ENCODE measurements at places on chromosomes 7 and 10.

DNA sequence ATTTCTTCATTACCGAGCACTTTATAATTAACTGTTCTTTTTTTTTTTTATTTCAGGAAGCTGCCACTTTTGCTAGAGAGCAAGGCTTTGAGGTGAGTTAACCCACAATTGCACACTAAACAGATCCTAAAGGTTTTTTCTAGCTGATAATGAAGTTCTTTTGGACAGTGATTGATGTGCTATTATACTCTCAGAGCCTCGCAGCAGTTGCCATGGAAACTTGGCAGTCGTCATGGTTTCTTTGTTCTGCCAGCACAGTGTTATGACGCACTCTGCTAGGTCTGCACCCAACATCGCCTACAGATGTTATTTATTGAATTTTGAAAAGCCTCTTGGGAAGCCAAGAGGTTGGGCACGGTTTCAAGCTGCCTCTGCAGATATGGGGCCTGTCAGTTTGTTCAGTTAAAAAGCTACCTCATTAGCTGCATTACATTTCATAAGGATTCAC, 237.2 kb upstream of the KAT6B start:
- DNase-seq, result peak; percentile 88

- DNase-seq, result no peak
These were observed 140.5 kb downstream of the PRKAG2 start for GRCh38 chr7:151736403-151736909.

- DNase-seq, result no peak
These were observed 80.0 kb upstream of the STEAP1B start for GRCh38 chr7:22579961-22580360.

DNA sequence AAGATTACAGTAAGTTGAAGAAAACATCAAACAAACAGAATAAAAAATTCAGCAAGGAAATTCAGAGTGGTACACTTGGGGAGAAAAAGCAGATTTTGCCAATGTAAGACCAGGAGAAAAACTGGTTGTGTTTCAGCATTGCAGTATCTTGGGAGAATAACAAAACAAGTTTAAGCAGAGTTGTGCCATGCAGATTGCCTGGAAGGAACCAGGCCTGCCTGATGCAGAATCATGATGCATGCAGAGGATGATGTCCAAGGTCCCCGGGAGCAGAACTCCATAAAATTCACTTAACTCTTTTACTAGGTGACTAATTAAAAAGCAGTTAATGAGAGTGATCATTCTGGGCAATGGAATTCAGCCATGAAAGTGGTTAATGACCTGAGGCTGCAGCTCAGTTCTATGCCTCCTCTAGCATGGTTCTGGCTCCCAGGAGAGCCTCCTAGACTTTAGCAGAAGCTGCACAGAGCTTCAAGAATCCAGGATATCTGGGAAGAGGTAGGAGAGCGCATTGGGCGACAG, 379.7 kb upstream of the C7orf33 start:
- no peak for DNase-seq

DNA sequence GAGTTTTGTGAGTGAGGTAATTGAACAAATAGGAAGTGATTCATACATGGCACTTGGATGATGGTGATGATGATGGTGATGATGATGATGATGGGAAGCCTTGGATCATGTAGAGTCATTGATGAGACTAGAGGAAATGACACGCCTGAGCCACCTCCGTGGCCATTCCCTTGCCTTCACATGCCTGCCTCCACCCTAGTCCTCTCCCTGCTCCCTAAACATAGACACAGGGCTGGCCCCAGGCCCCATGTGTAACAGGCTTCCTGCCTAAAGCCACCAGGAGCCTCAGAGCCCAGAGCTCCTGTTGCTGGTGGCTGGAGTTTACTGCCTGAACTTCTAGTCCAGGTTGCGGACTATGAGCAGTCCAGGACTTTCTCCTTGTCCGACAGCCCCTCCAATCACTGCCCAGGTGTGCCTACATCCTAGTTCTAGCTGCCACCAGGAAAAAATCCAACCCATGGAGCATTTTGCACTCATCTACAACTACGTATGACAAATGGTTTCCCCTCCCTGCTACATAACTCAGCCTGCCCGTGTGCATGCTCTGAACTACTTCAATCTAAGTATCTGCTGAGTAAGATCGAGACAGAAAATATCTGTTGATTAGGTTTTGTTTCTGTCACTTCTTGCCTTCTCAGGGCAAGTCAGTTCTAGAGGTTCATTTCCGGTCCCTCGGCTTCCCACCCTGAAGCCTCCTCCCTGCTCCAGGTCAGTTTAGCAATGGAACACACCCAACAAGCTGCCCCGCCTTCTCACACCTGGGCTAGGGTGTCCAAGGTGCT, 35.5 kb upstream of the KDM7A start:
- DNase-seq, result no peak

DNA sequence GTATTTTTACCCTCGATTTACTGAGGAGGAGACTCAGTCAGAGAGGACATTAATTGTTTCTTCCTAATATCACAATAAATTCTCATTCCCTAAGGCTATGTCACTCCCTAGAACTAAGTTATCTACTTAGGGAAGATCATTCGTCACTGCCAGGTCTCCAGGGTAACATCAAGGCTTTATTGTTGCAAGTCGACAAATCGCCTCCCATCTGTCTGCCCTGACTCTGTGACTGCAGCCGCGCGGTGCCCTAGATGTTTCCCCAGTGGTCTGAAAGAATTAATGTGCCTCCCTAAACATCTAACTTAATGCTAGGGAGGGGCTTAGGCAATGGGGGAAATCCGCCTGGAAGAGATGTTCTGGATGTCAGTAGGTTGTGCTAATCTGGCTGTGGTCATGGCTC, 558.8 kb upstream of the C7orf33 start:
- no peak for DNase-seq

GRCh38 chr7:118583641-118584040, 359.1 kb downstream of the ANKRD7 start:
- DNase-seq, result no peak

GRCh38 chr7:117674617-117675016, 194.8 kb downstream of the CFTR start:
- DNase-seq, result no peak

DNA sequence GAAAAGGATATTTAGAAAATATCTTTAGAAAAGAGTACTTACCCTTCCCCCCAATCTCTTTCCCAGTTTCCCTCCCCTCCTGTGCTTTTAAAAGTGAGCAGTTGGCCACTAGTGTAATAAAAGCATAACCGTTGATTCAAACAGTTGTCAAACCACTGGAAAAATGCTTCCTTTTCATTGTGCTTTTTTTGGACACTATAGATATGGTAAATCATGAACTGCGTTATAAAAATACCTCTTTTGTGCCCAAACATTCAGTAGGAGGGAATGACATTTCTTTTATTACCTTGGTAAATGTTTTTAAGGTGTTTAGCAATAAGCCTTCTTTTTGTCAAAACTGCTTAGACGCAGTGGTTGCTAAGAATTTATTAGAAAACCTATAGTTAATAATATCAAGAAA, 232.4 kb downstream of the SLC25A13 start:
- no peak for DNase-seq

DNA sequence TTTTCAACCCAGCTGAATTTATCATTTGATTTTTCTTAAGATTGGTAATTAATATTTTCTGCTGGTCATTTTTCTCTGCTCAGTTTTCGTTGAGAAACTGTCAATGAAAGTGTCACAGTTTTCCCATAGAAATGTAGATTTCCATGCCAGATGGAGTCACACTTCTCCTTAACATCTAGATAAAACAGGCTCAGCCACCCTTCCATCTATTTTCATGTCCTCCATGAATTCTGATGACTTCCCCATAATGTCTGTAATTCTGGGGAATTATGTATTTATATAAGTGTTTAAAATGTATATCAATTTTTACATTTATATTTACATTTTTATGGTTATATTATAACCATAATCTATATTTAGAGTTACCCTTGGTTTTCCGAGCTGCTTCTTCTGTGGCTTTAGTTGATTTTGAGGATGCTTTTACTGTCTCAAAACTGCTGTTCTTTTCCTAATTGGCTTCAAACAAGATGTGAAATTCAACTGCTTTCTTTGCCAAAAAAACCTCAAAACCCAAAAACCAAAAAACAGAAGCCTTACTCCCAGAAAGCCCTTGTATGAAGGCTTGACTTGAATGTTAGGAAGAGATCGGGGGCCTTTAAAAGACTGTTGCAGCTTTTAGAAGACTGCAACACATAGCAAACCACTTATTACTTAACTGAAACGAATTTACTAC, 95.4 kb upstream of the CDCA7L start:
- DNase-seq, result no peak

- DNase-seq, result no peak
These were observed 457 bp downstream of the NSUN5 start for GRCh38 chr7:73308074-73308664.

DNA sequence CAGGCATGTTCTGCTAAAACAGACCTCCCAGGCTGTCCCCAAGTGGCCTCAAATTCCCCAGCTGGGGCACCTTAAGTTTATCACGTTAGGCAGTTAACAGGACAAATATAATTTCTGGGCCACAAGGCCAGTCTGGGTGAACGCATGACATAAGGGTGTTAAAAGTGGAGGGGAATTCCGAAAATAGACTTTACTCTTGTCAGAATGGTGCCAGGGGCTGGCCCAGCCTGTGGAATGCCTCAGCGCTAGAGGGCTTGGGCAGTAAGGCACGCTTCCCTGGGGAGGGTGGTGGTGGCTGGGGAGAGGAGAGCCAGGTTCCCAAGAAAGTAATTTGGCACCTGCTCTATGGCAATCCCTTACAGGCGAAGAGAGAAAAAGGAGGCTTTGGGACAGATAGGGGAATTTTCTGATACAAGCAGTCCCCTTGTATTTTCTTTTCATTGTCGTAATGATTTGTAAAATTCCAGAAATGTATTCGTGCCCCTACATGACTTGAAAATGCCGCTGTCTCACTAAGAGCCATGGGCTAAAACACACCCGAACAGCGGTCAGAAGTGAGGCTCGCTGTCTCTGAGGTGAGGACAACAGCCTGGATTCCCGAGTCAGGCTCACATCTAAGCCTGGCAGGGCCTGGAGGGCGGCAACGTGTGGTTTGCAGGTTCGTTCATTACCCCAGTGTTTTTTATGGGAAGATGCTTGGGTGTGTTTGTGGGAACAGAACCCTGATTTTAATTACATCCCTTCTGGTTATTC, 463.2 kb upstream of the GALNT17 start:
- DNase-seq, result no peak

GRCh38 chr10:34941471-34942357, 126.6 kb upstream of the PARD3 start:
- DNase-seq, result no peak

DNA sequence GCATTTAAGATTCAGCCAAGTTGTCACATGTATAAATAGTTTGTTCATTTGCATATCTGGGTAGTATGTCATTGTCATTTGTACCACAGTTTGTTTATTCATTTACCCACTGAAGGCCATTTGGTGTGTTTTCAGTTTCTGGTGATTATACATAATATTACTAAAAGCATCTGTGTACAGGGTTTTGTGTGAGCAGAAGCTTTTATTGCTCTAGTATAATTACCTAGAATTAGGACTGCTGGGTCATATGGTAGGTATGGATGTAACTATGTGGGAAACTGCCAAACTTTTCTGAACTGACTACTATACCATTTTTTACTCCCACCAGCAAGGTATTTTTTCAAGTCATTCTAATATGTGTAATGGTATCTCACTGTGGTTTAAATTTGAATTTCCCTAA, 584.0 kb upstream of the GHITM start:
- no peak for DNase-seq

- no peak for DNase-seq
These were observed 212.5 kb downstream of the DGKB start for GRCh38 chr7:14690075-14690474.

- no peak for DNase-seq
These were observed 327.1 kb downstream of the FRMD4A start for GRCh38 chr10:14003517-14004184.

GRCh38 chr7:81687062-81687461, 82.8 kb downstream of the HGF start:
- no peak for DNase-seq

GRCh38 chr10:98135222-98135899, 904 bp downstream of the R3HCC1L start:
- DNase-seq, result no peak

DNA sequence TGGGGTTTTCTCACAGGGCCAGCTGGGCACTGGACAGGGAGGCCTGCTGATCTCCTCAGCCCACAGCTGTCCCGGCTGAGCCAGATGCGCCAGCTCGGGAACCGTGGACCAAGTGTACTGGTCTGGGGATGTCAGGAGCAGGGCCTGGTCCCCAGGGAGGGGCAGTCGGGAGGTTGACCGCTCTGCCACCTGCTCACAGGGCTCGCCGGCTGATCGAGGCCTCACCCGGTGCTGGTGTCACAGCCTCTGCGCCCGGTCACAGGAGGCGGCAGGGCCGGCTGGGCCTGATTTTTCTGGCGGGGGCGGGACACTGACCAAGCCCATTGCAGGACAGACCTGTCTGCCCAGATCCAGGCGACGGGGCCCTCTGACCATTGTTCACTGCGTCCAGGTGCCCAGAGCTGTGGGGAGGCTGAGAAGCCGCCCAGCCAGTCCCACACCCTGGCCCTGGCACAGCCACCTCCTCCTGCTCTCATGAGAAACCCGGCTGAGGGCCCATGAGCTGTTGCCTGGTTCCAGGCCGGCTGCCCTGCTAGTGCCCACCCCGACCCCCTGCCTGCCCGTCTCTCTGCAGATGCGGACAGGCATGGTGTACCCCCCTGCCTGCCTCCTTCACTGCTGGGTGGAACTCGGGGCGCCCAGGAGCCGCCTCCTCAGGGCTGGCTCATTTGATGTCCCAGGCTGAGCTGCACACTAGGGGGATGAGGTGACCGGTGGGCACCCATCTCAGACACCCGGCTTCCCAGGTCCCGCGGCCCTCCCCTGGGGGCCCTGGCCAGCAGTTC, 3.0 kb upstream of the TMEM184A start:
- no peak for DNase-seq

DNA sequence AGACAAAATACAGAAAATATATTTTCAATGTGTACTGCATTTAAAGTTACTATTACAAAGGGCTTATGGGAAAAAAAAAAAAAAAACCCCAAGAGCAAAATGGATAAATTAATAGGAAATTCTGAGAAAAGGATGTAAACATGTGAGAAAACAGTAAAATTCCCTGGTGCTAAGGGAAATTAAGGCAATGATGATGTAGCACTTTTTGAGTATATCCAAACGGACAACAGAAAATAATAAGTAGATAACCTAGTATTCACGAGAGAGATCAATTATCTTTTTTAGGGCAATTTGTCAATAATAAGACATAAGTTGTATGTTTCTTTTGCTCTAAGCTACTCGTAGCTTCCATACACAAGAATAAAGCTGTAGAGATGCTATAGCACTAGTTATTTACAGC, 80.2 kb downstream of the PARD3 start:
- no peak for DNase-seq

- no peak for DNase-seq
These were observed 215.8 kb downstream of the PHTF2 start for GRCh38 chr7:78014401-78014800.

- no peak for DNase-seq
These were observed 30.2 kb upstream of the NUB1 start for GRCh38 chr7:151311294-151311864.

GRCh38 chr7:5117095-5117970, 71.7 kb downstream of the RBAK start:
- no peak for DNase-seq

GRCh38 chr10:6297951-6298381, 95.2 kb downstream of the PFKFB3 start:
- no peak for DNase-seq

GRCh38 chr7:36475381-36475780, 85.7 kb downstream of the ANLN start:
- no peak for DNase-seq

- no peak for DNase-seq
These were observed 43.8 kb upstream of the RPA3 start for GRCh38 chr7:7761974-7762779.

All from T-helper 22 cell (primary cell).